ENCODE measurements at places on chromosomes 2 and 18.

- ATAC-seq = no peak
Observed at GRCh38 chr2:10931710-10932255, 20.0 kb downstream of the KCNF1 start.

DNA sequence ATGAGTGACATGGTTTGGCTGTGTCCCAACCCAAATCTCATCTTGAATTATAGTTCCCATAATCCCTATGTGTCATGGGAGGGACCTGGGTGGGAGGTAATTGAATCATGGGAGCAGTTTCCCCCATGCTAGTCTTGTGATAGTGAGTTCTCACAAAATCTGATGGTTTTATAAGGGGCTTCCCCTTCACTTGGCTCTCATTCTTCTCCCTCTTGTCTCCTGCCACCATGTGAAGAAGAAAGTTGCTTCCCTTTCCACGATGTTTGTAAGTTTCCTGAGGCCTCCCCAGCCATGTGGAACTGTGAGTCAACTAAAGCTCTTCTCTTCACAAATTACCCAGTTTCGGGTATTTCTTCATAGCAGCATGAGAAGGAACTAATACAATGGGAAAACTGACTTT lies 14.0 kb downstream of the DNAH7 start:
- no peak for ATAC-seq

- ATAC-seq = no peak
Observed at GRCh38 chr2:57987835-57988573, 58.6 kb upstream of the VRK2 start.

GRCh38 chr2:108916796-108917421 lies 72.1 kb downstream of the EDAR start:
- ATAC-seq = no peak

GRCh38 chr2:161943011-161943410 lies 131.0 kb downstream of the DPP4 start:
- ATAC-seq = no peak

GRCh38 chr2:239769554-239770245 lies 255.4 kb downstream of the NDUFA10 start:
- no peak for ATAC-seq

DNA sequence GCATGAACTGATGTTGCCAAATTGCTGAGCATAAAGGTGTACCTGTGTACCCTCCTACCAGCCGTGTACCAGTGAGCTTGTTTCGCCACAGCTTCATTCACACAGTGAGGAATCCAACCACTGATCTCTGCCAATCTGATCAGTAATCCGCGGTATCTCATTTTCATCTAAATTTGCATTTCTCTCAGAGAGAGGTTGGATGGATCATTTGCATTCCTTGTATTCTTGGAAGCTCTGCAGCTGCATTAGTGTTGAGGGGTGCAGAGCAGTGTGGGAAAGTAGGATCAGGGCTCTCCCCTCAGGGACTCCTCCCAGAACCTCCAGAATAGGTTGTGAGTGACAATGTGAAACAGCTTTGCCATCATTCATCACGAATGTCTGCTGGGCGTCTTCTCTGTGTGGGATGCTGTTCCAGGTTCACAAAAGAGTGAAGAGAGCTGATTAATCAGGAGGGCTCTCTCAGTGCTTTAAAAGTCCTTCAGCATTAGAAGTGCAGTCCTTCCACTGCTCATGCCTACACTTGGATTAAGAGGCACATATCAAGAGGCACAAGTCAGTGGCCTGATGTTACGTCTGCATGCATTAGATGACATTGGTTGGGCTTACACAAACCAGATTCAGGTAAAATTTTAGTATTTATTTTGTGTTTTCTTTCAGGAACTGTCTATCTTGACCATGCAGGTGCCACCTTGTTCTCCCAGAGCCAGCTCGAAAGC lies 7.5 kb downstream of the MOCOS start:
- ATAC-seq = no peak

DNA sequence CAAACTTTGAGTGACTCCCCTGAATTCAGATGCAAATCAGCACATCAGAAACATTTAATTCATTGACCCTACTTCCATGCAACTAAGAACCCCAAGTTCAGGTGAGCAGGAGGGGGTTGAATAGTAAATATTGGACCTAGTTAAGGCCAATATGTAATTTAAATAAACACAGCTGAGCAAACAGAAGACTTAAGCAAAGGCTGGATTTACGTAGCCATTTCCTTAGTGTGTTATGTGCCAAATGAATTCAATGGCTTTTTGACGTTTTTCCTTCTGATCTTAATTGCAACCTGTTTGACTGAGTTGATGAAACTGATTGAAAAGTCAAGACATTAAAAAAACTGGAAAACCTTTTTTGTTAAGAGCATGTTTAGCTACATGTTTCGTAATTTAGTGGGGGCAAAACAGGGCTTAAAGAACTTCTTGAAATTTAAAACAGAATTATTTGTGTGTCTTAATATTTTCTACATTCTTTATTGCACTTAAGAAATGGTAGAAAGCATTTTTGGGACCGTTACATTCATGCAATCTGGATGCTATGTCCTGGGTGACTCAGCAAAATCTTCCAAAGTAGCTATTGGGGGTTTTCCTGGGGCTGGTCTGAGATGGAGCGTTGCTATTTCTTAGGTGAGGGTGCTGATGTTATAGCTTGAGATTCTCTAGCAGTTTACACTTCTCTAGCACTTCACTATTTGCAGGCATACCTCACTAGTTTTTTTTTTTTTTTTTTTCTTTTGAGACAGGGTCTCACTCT lies 25.5 kb upstream of the KCNE4 start:
- ATAC-seq = no peak

GRCh38 chr2:148983896-148984295 lies 54.6 kb upstream of the LYPD6B start:
- ATAC-seq = no peak

- ATAC-seq = no peak
Observed at GRCh38 chr2:153770359-153770991, 101.2 kb upstream of the GALNT13 start.

DNA sequence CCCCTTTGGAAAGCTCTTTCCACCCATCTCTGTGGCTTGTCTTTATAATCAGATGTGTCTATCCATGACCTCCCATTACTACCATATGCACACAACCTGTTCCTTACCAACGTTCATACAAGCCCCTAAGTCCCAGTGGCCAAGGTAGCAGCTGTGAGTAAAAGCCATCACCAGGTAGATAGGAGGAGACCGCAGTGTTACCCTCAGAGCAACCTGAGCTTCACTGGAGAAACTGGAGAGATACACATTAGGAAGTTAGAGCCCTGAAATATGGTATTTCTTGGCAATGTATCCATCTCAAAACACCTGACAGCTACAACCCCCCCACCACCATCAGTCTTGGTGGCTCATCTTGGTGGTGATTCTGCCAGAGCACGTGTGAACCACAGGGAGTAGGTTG lies 26.0 kb downstream of the LOXHD1 start:
- no peak for ATAC-seq

- no peak for ATAC-seq
Observed at GRCh38 chr2:64392529-64392928, 61.4 kb upstream of the LGALSL start.

- no peak for ATAC-seq
Observed at GRCh38 chr18:59986139-59986538, 86.3 kb downstream of the PMAIP1 start.

- ATAC-seq = no peak
Observed at GRCh38 chr2:20213651-20214565, 11.0 kb downstream of the SDC1 start.

GRCh38 chr18:29080946-29081345 lies 904.0 kb upstream of the CDH2 start:
- ATAC-seq = no peak

DNA sequence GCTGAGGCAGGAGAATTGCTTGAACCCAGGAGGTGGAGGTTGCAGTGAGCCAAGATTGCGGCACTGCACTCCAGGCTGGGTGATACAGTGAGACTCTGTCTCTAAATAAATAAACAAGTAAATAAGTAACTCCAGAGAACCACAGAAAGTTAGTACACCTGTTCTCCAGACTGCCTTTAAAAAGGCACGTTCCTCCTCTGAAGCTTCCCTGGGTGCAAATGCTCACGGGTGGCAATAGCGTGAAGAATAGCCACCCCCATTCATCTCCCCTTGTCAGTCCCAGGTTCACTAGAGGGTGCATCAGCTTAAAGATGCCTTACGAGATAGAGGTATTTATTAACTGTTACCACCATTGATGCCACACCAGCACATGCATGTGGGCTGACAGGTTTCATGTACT lies 64.3 kb upstream of the RTN4 start:
- no peak for ATAC-seq

GRCh38 chr2:55010149-55010591 lies 40.1 kb downstream of the RTN4 start:
- peak; percentile 90 for ATAC-seq

- no peak for ATAC-seq
Observed at GRCh38 chr18:54453996-54454395, 96.3 kb downstream of the C18orf54 start.

- ATAC-seq = no peak
Observed at GRCh38 chr2:8285081-8285480, 396.8 kb upstream of the ID2 start.

DNA sequence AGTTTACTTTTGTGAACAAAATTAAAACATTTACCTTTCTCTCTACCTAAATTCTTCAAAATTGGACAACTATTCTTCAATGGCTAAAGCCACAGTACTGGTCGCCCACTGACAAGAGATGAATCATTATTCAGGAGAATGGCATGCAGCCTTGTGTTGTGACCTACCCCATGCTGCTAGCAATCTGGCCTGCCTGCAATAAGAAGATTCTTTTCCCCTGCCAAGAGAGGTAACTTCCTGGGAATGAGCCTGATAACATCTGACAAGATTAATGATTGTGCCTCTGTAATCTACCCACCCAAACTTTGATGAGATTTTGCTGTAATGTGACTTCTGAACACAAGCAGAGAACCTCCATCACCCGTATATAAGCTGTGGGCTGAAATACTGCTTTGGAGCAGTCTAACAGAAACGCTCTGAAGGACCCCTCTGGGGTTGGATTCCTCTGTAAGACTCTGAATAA lies 47.0 kb upstream of the ST3GAL5 start:
- ATAC-seq = no peak

GRCh38 chr2:64548761-64549160 lies 24.6 kb downstream of the AFTPH start:
- ATAC-seq = no peak

GRCh38 chr2:64793701-64794100 lies 140.0 kb upstream of the SERTAD2 start:
- ATAC-seq = peak; percentile 80

GRCh38 chr2:218295029-218295428 lies 2.7 kb upstream of the TMBIM1 start:
- no peak for ATAC-seq

- peak; percentile 55 for ATAC-seq
Observed at GRCh38 chr18:43661570-43661969, 384.3 kb upstream of the SYT4 start.

DNA sequence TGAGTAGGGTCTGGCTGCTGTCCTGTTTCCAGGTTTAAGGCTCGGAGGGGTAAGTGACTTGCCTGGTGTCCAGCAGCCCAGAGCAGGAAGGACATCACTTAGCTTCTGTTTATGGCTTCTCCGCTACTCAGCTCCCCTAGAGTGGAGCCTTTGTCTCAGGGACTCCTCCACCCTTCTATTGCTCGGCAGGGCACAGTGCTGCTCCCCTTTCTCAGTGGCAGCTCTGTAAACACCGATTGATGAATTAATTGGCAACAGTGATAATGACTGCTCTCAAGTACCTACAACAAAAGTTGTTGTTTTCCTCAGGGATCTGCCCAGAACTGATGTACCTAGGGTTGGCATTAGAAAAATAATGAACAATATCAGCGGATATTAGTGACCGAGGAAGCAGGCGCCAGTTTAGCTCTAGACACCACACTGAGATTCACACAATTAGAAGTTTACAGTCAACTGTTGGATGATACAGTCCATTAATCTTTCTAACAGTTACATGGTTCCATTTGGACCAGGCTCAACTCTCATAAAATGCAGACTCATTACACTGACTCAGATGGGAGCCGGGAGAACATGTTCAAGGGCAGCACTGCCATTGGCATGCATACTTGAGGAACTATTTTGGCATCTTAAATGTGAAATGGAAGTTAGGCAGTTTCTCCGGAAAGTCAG lies 265.7 kb downstream of the MTX2 start:
- ATAC-seq = no peak

GRCh38 chr2:82826437-82826836 lies 1632.6 kb downstream of the SUCLG1 start:
- no peak for ATAC-seq

GRCh38 chr2:6308986-6309385 lies 556.7 kb downstream of the CMPK2 start:
- ATAC-seq = no peak

DNA sequence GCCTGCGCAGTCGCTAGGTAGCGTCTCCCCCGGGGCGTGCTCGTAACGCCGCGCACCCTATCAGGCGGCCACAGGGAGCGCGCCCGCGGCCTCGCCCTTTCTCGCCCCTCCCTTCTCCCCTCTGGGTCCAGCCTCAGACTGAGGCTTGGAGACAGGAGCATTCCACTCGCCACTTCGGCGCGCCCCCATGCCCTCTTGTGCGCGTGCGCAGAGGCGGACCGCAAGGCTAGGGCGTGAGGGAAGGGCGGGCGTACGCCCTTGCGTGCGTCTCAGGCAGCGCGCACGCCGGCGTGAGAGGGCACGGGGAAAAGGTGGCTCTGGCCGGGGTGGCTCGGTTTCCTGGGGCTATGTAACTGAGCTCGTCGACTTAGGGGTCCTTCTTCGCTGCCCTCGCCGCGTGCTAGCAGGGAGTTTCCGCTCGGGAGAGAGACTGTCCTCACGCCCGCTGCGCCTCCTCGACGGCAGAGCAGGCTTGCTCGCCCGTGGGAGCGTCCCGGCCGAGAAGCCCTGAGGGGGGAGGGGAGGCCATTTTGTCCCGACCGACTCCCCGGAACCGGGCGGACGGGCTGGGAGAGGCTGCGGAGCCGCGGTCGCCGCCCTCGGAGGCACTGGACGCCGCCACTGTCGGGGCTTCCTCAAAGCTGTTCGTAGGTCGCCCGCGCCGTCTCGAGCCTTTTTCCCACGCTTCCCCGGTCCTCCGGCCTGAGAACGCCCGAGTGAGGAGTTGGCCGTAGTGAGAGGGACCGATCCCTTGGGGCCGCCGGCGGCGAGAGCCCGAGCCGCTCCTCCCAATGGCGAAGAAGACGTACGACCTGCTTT lies at the start of gene RAB10:
TSS of gene RAB10 (plus strand) at position 267 of the 819 bp plus-strand sequence. CDS start at position 792, 525 bp downstream.
- peak; percentile 96 for ATAC-seq

- ATAC-seq = no peak
Observed at GRCh38 chr2:231336236-231336635, 59.3 kb upstream of the B3GNT7 start.

DNA sequence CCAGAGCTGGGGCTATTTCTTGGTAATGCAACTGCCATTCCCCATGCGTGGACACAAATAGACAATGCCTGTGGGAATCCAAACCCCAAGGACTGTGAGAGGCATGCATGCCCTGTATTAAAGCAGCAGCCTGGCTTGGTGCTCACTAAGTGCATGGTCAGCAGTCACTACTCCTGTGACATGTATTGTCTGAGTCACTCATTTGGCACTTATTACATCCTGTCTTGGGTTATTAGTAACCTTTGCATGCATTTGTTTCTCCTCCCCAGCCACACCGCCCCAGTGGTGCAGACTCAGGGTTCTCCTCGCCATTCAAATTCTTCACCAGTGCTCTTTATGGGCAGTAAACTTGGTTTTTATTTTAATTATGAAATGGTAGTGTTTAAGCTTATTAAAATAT lies 30.2 kb downstream of the PRKCE start:
- peak; percentile 86 for ATAC-seq
